Heart left ventricle (tissue), 16 donors: ENCODE measurements at places on chromosomes 11 and 22.

- no peaks in the 10 kb centered on the region for H3K4me1 ChIP-seq
- no peaks in the 10 kb centered on the region for H3K27me3 ChIP-seq
- no peak overlapping the region for H3K27ac ChIP-seq
Observed at GRCh38 chr11:72573855-72574445, 100.3 kb downstream of the PDE2A start.

- no peak for DNase-seq
- no peaks in the 10 kb centered on the region for H3K36me3 ChIP-seq
- no peaks in the 10 kb centered on the region for H3K27me3 ChIP-seq
- H3K4me3 ChIP-seq: no peak overlapping the region
- H3K27ac ChIP-seq: no peak overlapping the region
Observed at GRCh38 chr11:128948583-128948982, 5.9 kb upstream of the TP53AIP1 start.

DNA sequence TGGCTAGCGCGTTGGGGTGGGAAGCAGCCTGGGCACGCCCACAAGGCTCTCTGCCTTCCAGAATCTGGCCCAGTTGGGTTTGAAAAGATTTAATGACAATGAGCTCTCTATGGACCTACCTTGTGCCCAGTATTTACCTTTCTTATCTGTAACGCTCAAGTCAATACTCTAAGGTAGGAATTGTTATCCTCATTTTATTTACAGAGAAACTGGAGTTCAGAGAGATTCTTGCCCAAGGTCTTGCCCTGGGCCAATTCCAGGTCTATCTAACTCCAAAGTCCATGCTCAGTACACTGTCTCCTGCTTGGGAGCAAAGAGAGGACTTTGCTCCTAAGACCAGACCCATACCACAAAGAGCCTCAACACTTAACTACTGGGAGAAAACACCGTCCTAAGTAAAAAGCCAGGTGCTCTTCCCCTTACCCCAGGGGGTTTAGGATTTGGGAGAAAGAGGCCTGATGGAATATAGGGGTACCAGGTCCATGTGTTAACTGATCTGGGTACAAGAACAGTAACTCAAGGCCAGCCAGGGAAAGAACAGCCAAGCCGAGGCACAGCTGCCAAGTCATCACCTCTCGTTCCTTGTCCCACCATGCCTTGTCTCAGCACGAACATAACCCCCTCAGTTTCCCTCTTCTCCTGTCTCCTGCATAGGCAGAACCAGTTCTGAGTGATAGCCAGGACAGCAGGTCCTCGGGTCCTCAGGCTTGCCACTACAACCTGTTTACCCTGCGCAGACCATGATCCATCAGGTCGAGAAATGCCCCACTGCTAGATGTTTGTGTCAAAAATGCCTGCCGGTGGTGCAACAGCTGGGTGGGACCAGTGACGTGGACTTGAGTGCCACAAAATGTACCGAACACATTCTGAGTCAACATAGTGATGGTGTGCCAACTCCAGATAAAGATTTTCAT lies 14.6 kb downstream of the APOA4 start:
- no peaks in the 10 kb centered on the region for H3K27me3 ChIP-seq
- H3K4me3 ChIP-seq: no peak overlapping the region
- H3K27ac ChIP-seq: no peak overlapping the region
- H3K4me1 ChIP-seq: no peaks in the 10 kb centered on the region
- H3K36me3 ChIP-seq: no peaks in the 10 kb centered on the region

GRCh38 chr11:45816614-45817013 lies 11.7 kb downstream of the SLC35C1 start:
- no peak overlapping the region for H3K27ac ChIP-seq
- peaks cover 10% of the 10 kb centered on the region for H3K36me3 ChIP-seq
- H3K4me3 ChIP-seq: no peak overlapping the region
- no peaks in the 10 kb centered on the region for H3K4me1 ChIP-seq
- DNase-seq: no peak
